IPS-NIHi11 (cell line): ENCODE measurements at places on chromosomes 16 and 17.

DNA sequence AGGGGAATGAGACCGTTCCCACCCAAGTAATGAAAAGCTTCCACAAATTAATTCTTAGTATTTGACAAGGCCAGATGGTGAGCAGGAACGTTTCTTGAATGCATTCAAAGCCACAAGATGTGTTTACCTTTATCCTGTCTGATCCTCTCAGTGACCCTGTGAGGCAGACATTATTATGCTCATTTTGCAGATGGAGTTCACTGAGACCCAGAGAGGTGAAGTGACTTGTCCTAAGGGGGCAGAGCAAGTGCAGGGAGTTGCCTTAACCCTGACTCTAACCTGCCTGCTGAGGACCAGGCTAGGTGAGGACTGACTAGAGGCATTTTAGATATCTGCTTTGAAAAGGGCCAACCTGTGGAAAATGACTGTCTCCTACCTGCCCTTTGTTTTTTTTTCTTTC lies 156.7 kb downstream of the HAPSTR1 start:
- no peak for DNase-seq

DNA sequence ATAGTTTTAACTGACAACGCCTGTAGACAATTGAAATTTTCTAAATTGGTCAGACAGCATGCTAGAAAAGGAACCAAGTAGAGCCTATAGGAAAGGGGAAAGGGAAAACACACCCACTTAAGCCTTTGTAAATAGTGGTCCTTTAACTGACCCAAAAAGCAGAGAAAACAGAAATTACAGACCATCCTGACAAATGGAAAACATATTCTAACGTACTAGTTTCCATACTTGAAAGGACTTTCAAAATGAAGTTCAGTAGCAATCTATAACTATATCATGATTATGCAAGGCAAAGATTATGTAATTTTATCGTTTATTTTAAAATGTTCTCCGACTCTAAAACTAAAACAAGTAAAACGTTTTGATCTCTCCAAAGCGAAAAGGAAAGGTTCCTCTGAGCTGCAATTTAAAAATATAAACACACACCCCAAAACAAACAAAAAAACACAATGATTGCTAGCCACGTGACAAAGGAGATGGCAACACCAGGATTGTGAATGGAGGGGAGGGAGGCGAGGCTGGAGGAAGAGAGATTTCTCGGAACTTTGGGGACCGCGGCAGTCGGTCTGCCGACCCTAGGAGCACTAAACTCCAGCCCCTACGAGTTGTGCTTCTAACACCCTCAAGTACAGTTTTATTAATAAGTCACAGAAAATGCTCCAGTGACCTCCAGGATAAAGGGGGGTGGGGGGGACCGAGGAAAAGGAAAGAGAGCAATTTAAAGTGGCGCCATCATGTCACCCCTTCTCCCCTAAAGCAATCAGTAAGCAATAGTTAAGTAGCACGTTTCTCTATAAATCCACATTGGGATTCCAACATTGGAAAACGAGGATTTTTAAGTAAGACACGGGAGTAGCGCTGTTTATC lies 1.7 kb downstream of the KANSL1 start:
- DNase-seq = peak; percentile 71

- peak; percentile 7 for DNase-seq
These were observed 147.9 kb upstream of the MON1B start for GRCh38 chr16:77043076-77043475.

GRCh38 chr16:85216522-85217375 lies 104.5 kb upstream of the CIBAR2 start:
- no peak for DNase-seq
